ENCODE measurements at places on chromosomes 6 and 20. TPM values are rescaled to one million over a fixed set of nuclear protein-coding genes. Genes with fewer than 3 reads are reported as not detected.

TNNC2 gene
- 0.13 TPM for total RNA-seq

BMP7 gene
- total RNA-seq = not detected

FAXC gene
- total RNA-seq = 0.39 TPM

MSH5 gene
- 2.8 TPM for total RNA-seq

ATG5 gene
- total RNA-seq = 49.9 TPM

STK38 gene
- total RNA-seq = 10.5 TPM

SDC4 gene
- total RNA-seq = 55.6 TPM

PRKN gene
- 0.39 TPM for total RNA-seq

TSPO2 gene
- total RNA-seq = not detected

FOXQ1 gene
- not detected for total RNA-seq

OR12D3 gene
- not detected for total RNA-seq

ZSCAN9 gene
- 6.5 TPM for total RNA-seq

OR10C1 gene
- total RNA-seq = not detected

All from dermis microvascular lymphatic vessel endothelial cell (primary cell).